ENCODE measurements at places on chromosomes 3 and 15. TPM values are rescaled to one million over a fixed set of nuclear protein-coding genes. Genes with fewer than 3 reads are reported as not detected.
A peak's percentile ranks its signal among the peaks of the same experiment; 100 is the strongest.

AP3S2 gene
- 66.0 TPM for total RNA-seq

DNA sequence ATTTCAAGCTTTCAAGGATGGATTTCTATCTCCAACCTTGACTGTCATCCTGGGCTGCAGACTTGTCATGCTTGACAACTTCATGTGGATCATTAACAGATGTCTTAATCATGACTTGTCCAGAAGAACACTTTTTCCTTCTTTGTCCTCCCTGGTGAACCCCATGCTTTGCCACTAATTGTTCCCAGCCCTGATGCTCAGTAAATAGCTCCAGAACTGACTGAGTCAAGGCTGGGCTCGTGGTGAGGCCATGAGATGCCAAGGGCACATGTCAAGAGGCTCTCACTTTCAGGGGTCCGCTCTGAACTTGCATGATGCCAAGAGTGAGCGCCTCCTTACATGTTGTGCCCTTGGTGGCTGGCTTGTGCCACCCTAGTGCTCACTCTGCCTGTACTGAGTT is 48.9 kb upstream of the KY start:
- H3K36me3 ChIP-seq, result no peaks in the 10 kb centered on the region
- no peak overlapping the region for H3K27ac ChIP-seq
- no peaks in the 10 kb centered on the region for H3K27me3 ChIP-seq
- H3K4me3 ChIP-seq, result no peak overlapping the region
- DNase-seq, result no peak

DNA sequence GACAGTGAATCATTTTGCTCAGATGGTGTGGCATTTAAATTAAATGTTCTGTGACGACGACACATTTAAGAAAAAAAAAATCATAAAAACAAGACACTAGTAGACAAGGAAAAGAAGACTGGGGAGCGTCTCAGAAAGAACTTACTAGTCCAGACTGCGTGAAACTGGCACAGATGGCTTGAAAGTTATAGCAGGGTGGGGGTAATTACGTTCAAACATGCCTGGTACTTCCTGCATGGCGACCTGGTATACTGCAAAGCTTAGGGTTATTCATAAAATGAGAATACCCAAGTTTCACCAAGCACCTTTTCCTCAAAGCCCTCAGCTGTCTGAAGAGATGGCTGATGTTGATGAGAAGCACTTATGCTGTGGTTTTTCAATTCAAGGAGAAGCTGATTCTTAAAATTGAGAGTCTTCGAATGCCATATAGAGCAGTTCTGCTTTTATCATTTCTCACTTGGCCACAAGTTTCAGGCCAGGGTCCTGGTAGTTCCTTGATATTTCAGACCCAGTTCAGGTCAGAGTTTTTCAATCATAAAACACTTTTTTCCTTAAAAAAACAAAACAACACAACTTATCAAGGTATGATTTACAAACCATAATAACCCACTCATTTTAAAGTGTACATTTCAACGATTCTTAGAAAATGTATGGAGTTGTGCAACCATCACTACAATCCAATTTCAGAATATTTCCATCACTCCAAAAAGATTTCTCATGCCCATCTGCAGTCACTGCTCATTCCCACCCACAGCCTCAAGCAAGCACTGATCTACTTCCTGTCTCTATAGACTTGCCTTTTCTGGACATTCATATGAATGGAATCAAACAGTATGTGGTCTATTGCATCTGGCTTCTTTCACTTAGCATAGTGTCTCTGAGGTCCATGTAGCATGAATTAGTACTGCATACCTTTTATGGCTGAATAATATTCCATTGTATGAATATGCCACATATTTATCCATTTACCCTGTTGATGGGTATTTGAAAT is 24.7 kb downstream of the PCOLCE2 start:
- no peak overlapping the region for H3K27ac ChIP-seq
- no peak overlapping the region for H3K4me3 ChIP-seq
- H3K36me3 ChIP-seq, result no peaks in the 10 kb centered on the region
- no peak for DNase-seq
- H3K27me3 ChIP-seq, result no peaks in the 10 kb centered on the region

DNA sequence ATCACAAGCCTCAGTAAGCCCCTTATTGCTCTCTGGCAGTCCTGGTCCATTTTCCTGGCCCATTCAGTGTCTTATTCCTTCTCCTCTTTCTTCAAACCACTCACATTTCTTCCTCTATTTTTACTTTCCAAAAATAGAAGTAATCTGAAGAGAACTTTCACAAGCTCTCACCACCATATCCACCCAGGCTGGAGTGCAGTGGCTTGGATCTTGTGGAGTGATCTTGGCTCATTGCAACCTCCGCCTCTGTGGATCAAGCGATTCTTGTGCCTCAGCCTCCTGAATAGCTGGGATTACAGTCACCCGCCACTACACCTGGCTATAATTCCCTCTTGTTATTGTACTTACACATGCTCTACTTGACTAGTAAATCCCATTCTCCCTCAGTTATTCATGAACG is 16.8 kb downstream of the ARMC8 start:
- no peaks in the 10 kb centered on the region for H3K27me3 ChIP-seq
- DNase-seq, result no peak
- H3K36me3 ChIP-seq, result no peaks in the 10 kb centered on the region
- no peaks in the 10 kb centered on the region for H3K4me1 ChIP-seq
- no peak overlapping the region for H3K27ac ChIP-seq

ETV5 gene
- 19.1 TPM for total RNA-seq

MESD gene
- 36.3 TPM for total RNA-seq

DNA sequence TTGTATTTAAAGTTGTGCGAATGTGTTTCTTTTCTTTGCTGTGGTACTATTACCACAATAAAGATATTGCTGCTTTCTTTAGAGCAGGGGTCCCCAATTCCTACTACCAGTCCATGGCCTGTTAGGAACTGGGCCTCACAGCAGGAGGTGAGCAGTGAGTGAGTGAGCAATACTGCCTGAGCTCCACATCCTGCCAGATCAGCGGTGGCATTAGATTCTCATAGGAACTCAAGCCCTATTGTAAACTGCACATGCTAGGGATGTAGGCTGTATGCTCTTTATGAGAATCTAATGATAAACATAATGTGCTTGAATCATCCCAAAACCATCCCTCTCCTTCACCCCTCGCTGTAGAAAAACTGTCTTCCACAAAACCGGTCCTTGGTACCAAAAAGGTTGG is 41.6 kb downstream of the DMXL2 start:
- no peak overlapping the region for H3K4me3 ChIP-seq
- H3K36me3 ChIP-seq, result no peaks in the 10 kb centered on the region
- no peak for DNase-seq
- no peaks in the 10 kb centered on the region for H3K27me3 ChIP-seq

DNA sequence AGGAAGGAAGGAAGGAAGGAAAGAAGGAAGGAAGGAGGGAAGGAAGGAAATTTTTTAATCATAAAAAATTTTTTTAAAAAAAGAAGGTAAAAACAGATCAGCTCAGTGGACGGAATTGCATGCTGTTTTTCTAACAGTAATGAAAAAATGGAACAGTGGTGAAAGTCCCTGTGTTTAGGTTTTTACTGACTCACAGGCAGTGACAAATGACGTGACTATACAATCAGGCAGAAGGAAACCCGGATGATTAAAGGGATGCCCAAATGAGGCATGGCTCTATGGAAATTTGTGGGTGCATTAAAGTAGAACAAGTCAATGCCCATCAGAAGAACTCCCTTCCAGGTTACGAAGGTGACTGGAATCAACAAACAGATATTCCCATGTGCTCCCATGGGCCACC is 135.0 kb downstream of the IMPG2 start:
- H3K27ac ChIP-seq, result no peak overlapping the region
- H3K36me3 ChIP-seq, result no peaks in the 10 kb centered on the region
- DNase-seq, result no peak
- H3K27me3 ChIP-seq, result no peaks in the 10 kb centered on the region
- no peak overlapping the region for H3K4me3 ChIP-seq
- H3K4me1 ChIP-seq, result no peaks in the 10 kb centered on the region

TRIM69 gene
- 41.8 TPM for total RNA-seq

DNA sequence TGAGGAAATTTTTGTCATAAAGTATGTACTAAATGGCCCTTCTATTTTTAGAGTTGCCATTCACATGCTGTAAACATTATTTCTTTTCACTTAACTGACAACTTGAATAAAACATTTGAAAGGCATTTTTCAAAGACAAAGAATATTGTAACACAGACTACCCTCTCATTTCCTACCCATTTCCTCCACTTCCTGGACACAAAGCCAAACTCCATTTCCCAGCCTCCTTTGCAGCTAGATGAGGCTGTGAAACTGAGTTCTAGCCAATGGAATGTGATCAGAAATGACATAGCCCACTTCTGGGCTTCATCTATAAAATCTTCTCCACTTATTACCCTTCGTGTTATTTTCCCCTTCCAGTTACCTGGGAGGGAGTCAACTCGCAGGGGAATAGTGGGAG is 288.9 kb upstream of the DPH6 start:
- no peak overlapping the region for H3K27ac ChIP-seq
- peaks cover 3% of the 10 kb centered on the region for H3K4me1 ChIP-seq
- no peak overlapping the region for H3K4me3 ChIP-seq
- H3K27me3 ChIP-seq, result no peaks in the 10 kb centered on the region
- H3K36me3 ChIP-seq, result no peaks in the 10 kb centered on the region
- peak; percentile 24 for DNase-seq

DNA sequence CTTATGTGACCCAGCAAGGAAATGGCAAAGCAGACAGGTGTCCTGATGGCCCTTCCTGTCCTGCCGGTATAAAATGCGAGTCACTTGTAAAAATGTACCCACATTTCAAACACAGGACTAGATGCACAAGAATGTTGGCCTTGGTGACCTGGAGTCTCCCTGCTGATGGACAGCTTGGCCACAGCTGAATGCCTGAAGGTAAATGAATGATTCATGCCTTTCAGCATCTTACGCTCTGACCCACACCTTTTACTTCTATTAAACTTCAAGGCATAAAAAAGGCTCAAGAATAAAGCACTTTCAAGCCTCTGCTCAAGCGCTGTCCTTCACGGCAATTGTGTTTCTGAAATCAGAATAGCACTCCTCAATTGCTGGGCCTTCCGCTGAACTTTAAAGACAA is 228.0 kb upstream of the SLCO3A1 start:
- H3K4me3 ChIP-seq, result no peak overlapping the region
- H3K27ac ChIP-seq, result no peak overlapping the region
- H3K4me1 ChIP-seq, result peaks cover 29% of the 10 kb centered on the region

PAK6 gene
- total RNA-seq, result 4.4 TPM

- H3K27ac ChIP-seq, result no peak overlapping the region
- no peak overlapping the region for H3K4me3 ChIP-seq
- DNase-seq, result peak; percentile 87
- peaks cover 3% of the 10 kb centered on the region for H3K27me3 ChIP-seq
Measured at GRCh38 chr3:144104186-144104585, 132.6 kb downstream of the DIPK2A start.

- no peak overlapping the region for H3K27ac ChIP-seq
- no peaks in the 10 kb centered on the region for H3K4me1 ChIP-seq
- no peaks in the 10 kb centered on the region for H3K27me3 ChIP-seq
- H3K4me3 ChIP-seq, result no peak overlapping the region
Measured at GRCh38 chr3:124409650-124410275, 320.5 kb upstream of the UMPS start.

Measured in spinal cord (tissue), 10 donors.